ENCODE measurements at places on chromosomes 13 and 19.

GRCh38 chr19:49679771-49680413 is 2.8 kb downstream of the PRMT1 start:
- DNase-seq = no peak

DNA sequence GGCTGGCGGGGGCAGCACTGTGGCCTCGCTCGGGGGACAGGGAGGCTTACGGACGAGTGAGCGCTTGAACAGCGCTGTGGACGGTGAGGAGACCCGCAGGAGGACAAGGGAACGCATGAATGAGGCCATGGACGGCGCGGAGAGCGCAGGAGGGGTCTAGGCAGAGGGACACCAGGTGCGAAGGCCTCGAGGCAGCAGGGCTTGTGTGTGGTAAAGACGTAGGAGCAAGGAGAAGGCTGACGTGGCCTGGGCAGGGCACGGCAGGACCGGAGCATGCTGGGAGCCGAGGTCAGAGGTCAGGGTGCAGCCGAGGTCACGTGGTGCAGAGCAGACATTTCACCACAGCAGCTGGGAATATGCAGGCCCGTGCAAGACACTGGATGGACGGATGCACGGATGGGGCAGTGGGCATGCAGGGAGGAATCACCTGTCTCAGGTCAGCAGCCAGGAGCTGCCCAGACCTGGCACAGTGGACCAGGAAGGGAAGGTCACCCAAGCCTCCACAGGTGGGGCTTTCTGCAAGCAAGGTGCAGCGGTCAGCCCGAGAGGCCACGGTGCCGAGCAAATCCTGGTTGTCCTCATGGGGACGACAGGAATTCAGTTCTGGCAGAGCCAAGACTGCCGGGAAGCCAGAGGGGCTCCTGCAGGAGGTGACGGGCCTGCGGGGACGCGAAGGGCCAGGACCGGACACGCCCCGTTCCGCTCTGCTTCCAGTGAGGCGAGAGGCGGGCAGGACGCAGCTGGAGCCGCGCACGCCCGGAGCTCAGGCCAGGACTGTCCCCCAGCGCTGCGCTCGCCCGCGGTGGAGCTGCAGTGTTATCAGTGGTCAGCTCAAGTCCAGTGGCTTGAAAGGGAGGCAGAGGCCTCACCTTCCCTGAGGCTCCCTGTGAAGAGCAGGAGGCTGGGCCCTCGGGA is 72.2 kb downstream of the RASA3 start:
- no peak for DNase-seq

GRCh38 chr19:35995048-35995993 is at the start of gene SDHAF1:
Gene SDHAF1, plus strand, starts transcription at chr19:35995188. Its CDS starts 87 bp downstream, at chr19:35995275.
- DNase-seq = peak; percentile 90

DNA sequence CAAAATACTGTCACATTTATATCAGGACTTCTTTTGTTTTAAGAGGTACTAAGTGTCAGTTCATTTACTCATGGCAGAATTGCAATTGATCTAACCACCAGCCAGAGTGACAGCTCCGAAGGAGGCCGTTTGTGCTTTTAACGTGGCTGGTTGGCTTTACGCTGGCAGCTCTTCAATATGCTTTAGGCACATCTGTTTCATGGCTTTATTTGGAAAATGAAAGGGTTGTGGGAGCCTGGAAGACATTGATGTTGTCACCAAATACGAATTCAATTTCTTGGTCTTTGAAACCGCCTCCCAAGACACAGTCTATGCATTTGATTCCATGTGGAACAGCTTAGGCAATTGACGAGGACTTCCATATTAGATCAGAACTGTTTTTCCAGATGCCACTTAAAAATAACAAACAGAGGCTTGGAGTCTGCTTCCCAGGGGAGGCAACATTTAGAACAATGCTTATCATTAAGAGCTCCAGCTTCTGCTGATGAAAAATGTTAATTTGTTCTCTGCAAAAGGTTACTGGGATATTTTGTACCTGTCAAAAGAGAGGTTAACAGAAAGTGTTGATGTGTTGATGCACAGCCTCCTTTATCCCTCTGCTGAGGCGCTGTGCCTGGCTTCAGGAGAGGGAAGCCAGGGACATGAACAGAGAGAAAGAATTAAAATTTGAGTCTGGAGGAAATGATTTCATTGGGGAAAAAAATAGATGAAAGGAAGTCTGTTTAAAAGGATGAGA is 64.0 kb upstream of the TNFRSF19 start:
- DNase-seq = no peak

DNA sequence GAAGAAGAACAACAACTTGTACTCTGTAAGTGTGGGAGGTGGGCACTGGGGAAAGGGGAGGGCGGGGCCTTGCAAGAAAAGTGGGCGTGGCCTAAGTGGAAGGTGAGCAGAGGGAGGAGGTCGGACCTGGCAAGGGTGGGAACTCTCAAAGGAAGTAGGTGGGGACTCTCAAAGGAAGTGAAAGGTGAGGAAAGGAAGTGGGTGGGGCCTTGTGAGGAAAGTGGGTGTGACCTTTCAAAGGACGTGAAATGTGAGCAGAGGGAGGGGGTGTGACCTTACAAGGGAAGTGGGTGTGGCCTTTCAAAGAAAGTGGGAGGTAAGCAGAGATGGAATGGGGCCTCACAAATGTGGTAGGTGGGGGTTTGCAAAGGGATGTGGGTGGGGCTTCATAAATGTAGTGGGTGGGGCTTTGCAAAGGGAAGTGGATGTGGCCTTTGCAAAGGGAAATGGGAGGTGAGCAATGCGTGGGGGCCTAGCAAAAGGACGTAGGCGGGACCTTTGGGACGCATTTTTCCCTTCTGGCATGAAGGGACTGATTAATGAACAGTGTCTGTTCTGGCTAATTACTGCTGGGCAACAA is 25.9 kb downstream of the ACSBG2 start:
- peak; percentile 74 for DNase-seq

DNA sequence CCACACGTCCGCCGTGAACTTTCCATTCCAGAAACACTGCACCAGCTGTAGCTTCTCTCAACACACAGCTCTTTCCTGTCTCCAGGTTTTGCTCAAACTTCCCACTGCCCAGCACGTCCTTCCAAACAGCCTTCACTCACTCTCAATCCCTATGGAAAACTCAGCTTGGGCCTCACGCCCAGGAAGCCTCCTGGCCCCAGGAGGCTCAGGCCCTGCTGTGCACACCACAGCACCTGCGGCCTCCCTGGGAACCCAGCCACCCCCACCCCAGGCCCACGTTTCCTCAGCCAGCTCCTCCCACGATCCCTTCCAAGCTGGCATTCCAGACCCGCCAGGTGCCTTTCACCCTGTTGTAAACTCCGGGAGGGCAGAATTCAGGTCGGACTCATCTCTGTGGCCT is 35.2 kb downstream of the C13orf46 start:
- no peak for DNase-seq

DNA sequence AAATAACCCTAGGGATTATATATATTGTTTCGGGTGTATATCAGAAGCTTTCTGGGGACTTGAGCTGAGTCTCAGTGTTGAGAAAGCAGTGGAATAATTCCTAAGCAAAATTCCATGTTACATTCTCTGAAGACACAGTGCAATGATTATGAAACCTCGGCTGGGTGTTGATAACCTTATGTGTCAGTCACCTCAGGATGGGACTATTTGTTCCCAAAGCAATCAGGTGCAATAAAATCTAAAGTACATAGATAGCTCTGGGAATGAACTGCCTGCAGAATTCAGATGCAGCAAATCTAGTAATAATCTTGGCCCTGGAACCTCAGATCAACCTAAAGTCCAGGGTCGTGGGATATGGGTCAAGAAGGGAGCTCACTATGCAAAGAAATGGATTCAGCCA is 53.0 kb downstream of the EDNRB start:
- no peak for DNase-seq

- DNase-seq = no peak
These were observed 31.2 kb downstream of the KEAP1 start for GRCh38 chr19:10471909-10472308.

GRCh38 chr19:18193388-18194180 is 566 bp downstream of the MPV17L2 start:
- no peak for DNase-seq

DNA sequence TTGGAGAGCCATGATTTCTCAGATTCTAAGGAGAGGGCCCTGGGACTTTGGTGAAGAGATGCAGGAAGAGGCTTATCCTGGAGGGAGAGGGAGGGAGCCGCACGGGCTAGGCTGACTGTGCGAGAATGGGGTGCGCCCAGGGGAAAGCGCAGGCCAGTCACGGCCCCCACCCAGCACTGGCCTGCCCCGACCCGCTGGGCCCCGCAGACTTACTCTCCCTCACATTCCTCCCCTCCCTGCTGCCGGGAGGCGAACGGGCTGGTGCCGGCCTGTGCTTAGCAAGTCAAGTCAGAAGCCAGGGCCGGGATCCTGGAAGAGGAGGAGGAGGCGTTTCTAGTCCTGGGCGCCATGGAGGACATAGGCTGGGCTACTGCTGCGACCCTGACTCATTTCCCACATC is 120.0 kb downstream of the CRYL1 start:
- no peak for DNase-seq

DNA sequence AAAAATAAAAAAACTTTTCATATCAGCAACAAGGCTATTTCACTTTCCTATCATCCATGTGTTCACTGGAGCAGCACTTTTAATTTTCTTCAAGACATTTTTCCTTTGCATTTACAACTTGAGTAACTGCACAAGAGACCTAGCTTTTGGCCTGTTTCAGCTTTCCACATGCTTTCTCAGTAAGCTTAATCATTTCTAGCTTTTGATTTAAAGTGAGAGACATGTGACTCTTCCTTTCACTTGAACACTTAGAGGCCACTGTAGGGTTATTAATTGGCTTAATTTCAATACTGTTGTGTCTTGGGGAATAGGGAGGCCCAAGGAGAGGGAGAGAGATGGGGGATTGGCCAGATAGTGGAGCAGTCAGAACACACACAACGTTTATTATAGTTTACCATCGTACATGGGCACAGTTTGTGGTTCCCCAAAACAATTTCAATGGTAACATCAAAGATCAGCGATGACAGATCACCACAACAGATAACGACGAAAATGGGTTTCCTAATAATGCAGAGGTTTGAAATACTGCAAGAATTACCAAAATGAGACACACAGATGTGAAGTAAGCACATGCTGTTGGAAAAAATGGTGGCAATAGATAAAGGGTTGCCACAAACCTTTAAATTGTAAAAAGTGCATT is 117.6 kb downstream of the GGACT start:
- no peak for DNase-seq

DNA sequence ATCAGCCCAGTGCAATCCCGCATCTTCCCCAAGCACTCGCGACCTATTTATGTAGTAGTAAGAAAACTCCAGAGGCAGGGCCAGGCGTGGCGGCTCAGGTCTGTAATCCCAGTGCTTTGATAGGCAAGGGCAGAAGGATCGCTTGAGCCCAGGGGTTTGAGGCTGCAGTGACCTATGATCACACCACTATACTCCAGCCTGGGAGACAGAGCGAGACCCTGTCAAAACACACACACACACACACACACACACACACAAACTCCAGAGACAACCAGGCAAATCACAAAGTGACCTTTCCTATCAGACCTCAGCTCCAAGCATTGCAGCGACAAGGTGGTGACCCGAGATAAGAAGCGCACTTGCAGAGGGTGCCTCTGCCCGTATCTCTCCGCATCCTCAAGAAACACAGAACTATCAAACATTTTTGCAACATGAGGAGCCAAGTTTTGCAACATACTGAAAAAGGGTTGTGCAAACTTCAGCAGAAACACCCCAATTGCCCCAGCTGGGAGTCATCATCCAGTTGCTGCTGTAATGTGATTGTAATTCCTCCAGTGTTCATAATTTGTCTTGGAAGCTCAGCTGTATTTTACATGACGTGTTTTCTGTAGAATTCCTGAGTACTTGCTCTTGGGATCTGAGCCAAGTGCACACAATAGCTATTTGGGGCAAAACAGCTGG is 8.7 kb upstream of the KLF2 start:
- no peak for DNase-seq

DNA sequence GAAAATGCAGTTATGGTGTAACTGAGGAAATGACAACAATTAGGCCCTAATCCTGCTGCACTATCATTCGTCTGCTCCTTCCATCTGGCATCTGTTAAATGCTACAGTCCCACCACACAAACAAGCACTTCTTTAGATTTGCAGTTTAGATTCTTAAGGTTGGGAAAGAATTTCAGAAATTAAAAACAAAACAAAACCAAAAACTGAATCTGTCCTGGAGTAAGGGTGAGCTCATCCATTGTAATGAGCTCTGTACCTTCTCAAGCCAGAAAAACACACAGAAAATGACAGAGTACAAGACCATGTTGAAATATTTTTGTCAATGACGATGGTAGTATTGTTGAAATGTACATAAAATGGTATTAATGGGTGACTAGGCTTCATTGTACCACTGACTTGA is 28.3 kb downstream of the SMAD9 start:
- no peak for DNase-seq

DNA sequence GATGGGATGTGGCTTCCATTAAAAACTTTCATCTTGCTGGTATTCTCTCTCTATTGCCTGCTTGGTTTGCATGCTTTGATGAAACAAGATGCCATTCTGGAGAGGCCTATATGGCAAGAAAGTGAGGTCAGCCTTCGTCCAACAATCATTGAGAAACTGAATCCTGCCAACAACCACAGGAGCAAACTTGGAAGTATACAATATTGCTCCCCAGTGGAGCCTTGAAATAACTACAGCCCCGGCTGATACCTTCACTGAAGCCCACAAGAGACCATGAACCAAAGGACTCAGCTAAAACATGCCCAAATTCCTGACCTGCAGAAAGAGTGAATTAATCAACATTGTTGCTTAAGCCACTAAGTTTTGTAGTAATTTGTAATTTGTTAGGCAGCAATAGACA is 82.5 kb upstream of the FGF14 start:
- no peak for DNase-seq

- peak; percentile 35 for DNase-seq
These were observed 386 bp downstream of the RRAS start for GRCh38 chr19:49639401-49640112.

DNA sequence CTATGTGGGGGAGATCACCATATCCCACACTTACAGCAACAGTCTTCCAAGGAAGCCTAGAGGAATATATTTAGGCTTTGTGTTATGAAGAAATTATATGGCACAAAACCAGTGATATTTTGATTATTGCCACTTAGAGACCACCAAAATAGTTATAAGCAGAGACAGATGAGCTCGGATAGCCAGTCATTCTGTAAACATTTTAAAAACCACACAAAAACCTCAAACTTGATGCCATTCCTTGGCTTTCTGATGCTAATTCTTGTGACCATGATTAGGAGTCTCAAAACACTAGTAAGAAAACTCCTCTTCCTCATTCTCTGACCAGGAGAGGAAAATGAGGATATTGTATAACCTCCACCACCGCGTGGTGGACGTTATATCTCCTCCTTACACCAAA is 496.4 kb downstream of the FOXO1 start:
- no peak for DNase-seq

GRCh38 chr13:109787135-109787954 is 962 bp upstream of the IRS2 start:
- peak; percentile 19 for DNase-seq

- no peak for DNase-seq
These were observed 26.0 kb downstream of the ATP8A2 start for GRCh38 chr13:25397763-25398162.

Measured in stimulated activated naive CD4-positive, alpha-beta T cell (primary cell).